ENCODE measurements at places on chromosomes 1 and 21. TPM values are rescaled to one million over a fixed set of nuclear protein-coding genes. Genes with fewer than 3 reads are reported as not detected.

TNNT2 gene
- 9,291 TPM for polyA plus RNA-seq

- DNase-seq, result no peak
Observed at GRCh38 chr21:30211071-30211470, 4.8 kb downstream of the CLDN8 start.

LENEP gene
- polyA plus RNA-seq, result not detected

- DNase-seq, result peak; percentile 22
Observed at GRCh38 chr1:203870245-203870644, 8.8 kb downstream of the SNRPE start.

DNA sequence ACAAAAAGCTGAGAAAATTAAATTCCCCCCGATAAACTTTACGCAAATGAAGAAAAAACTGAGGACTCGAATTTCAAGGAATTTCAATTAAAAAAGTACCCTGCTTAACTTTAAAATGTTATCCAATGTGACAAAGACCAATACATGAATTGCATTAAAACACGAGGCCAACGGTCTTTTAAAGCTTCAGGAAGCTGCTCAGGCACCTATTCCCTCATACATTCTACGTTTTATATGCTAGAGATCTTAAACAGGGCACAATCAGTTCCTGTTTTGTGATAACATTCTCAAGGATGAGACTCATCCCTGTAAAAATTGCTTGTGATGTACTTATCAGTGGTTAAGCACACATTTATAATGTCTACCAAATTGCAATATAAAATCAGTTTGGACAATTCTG is 3.0 kb downstream of the YOD1 start:
- DNase-seq, result no peak

RNU1-3 gene
- not detected for polyA plus RNA-seq
